ENCODE measurements at places on chromosomes 12 and 14. TPM values are rescaled to one million over a fixed set of nuclear protein-coding genes. Genes with fewer than 3 reads are reported as not detected.

MAP1LC3B2 gene
- total RNA-seq = 2.0 TPM

KRT74 gene
- total RNA-seq = 0.09 TPM

JPH4 gene
- 0.14 TPM for total RNA-seq

IL26 gene
- not detected for total RNA-seq
